ENCODE measurements at places on chromosomes 12 and 14. TPM values are rescaled to one million over a fixed set of nuclear protein-coding genes. Genes with fewer than 3 reads are reported as not detected.
A peak's percentile ranks its signal among the peaks of the same experiment; 100 is the strongest.

Gene TPPP2
- not detected for total RNA-seq

DNA sequence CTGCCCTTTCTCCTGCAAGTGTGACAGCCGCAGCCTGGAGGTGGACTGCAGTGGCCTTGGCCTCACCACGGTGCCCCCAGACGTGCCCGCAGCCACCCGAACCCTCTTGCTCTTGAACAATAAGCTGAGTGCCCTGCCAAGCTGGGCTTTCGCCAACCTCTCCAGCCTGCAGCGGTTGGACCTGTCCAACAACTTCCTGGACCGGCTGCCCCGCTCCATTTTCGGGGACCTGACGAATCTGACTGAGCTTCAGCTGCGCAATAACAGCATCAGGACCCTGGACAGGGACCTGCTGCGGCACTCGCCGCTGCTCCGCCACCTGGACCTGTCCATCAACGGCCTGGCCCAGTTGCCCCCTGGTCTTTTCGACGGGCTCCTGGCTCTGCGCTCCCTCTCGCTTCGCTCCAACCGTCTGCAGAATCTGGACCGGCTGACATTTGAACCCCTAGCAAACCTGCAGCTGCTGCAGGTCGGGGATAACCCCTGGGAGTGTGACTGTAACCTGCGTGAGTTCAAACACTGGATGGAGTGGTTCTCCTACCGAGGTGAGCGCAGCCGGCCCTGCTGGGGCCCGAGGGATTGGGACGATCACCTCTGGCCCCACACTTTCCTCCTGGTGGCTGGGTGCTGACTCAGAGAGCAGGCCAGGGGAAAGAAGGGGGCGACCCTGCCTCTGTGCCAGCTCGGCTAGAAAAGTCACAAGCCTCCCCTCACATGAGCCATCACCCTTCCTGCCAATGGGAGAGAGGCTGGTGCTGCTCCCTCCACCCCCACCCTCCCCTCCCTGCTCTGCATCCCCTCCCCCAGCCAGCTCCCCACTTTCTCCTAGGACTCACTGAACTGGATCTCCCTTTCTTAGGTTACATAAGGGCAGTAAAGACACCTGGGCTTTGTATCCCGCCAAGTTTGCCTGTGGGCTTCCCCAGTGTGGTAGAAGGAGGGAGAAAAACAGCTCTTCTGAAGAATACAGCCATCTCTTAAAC lies 10.9 kb downstream of the LRTM2 start:
- peak; percentile 80 for DNase-seq

DNA sequence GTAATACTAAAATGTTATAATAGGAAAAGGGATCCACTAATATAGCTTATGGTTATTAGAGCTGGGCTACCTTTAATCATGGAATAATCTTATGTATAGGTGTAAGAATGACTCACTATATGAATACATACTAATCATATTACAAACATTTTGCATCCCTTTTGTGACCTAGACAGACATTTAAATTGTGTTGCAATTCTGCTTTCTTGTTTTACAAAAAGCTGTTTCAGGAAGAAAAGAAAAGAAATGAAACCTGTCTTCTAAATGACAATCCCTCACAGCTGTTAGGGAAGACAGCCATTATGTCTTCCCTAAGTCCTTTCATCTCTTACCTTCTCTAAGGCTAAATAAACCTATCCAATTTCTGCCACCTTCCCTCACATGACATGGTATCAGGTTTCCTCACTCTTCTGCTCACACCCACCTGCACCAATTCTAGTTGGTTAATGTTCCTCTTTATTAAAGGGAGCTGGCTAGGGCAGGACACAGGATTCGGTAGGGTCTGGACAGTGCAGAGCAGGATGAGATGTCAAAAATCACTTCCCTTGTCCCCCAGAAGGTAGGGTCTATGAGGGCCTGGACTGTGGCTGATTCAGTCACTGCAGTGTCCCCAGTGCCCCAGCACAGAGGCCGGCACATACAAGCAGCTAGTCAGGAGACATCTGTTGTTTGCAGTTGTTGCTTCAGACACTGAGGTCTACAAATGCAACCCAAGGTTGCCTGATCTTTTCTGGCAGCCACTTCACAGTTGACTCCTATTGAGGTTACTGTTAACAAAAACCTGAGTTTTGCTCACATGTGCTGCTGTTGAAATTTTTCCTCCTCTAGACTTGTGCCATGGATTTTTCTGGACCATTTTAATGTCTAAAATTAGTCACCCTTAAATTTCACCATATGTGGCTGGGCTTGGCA lies 3.7 kb downstream of the DHRS7 start:
- no peak for DNase-seq

- DNase-seq: no peak
Measured at GRCh38 chr12:31346267-31346666, 20.3 kb upstream of the SINHCAF start.

- DNase-seq: no peak
Measured at GRCh38 chr12:132309596-132310086, 19.7 kb downstream of the GALNT9 start.

GRCh38 chr14:38280081-38280480 lies 24.2 kb upstream of the CLEC14A start:
- DNase-seq: no peak

DNA sequence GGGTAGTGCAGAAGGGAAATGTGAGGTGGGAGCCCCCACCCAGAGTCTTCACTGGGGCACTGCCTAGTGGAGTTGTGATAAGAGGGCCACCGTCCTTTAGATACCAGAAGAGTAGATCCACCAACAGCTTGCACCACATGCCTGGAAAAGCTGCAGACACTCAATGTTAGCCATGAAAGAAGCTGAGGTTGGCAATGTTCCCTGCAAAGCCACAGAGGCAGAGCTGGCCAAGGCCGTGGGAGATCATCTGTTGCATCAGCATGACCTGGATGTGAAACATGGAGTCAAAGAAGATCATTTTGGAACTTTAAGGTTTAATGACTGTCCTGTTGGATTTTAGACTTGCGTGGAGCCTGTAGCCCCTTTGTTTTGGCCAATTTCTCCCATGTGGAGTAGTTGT lies 468.4 kb upstream of the FOXG1 start:
- DNase-seq: no peak

GRCh38 chr14:52402812-52403526 lies 88.9 kb downstream of the PTGER2 start:
- DNase-seq: no peak

- DNase-seq: no peak
Measured at GRCh38 chr14:29865299-29865698, 62.3 kb downstream of the PRKD1 start.

DNA sequence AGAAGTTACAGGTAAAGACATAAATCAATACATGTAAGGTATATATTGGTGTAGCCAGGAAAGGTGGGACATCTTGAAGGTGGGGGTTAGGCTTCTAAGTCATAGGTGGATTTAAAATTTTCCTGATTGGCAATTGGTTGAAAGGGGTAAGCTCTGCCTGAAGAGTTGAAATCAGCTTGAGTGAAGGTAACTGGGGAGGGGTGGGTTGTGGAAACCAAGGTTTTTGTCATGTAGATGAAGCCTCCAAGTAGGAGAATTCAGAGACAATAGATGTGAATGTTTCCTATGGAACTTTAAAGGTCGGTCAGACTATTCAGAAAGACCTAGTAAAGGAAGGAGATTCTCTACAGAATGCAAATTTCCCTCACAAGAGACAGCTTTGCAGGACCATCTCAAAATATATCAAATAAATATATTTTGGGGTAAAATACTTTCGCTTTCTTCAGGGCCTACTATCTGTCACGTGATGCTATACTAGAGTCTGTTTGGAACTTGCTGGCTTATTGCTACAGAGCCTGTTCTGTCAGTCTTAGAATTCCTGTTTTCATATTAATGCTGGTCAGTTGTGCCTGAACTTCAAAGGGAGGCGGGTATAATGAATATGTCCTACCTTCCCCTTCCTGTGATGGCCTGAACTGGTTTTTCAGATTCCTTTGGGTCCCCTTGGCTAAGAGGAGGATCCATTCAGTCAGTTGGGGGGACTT lies 20.6 kb upstream of the SPATA7 start:
- no peak for DNase-seq

DNA sequence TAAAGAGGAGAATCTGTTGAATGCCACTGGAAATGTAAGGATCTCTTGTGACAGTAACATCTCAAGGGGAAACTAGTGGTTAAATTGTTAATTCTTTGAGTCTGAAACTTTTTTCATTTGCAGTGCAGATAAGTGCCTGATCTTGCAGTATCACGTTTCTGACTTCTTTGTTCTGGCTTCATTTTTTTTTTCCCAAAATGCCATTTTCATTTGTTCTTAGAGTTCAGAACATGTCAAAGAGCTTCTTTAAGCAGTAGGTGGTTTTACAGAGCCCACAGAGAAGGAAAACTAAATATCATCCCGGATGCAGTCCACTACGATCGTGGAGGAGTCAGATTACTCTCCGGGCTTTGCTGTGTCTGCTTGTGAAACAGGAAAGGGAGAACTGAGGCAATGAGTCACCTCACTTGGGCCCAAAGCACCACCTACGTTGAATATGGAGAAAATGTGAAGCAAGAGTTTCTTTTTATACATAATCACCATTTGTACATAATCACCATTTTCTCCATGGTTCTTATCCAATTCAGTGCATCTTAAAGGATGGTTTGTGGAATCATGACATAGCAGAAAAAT lies 43.9 kb downstream of the HMGA2 start:
- DNase-seq: no peak

- no peak for DNase-seq
Measured at GRCh38 chr14:94038921-94039629, 12.9 kb downstream of the OTUB2 start.

All from HT-29 (cell line).